ENCODE measurements at places on chromosomes 13 and 19.
A peak's percentile ranks its signal among the peaks of the same experiment; 100 is the strongest.

DNA sequence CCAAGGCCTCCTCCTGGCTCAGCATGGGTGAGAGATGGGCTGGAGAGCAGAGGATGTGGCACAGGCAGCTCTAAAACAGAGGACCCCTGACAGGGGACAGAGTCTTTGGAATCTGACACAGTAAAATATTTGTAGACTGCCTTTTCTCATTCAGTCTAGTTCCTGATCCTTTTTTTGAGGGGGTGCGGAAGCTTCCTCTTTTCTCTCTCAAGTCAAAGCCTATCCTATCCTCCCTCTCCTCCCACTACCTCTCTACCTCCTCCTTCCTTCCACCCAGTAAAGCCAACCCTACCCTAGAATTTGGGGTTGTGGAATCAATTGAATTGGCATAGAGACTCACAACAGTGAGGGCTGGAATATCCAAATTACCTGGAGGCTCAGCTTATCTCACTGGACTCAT lies 82.0 kb downstream of the TEX26 start:
- DNase-seq = no peak

- no peak for DNase-seq
Observed at GRCh38 chr13:28355822-28356371, 139.0 kb downstream of the FLT1 start.

GRCh38 chr13:65584126-65584525 lies 1646.0 kb downstream of the PCDH9 start:
- DNase-seq = no peak

- no peak for DNase-seq
Observed at GRCh38 chr13:33410619-33411018, 125.1 kb upstream of the STARD13 start.

GRCh38 chr13:72781451-72782439 lies at the start of the genes DIS3 and PIBF1:
Gene DIS3, minus strand, starts transcription at chr13:72781900. Its CDS starts 68 bp downstream, at chr13:72781832.
Gene PIBF1, plus strand, starts transcription at chr13:72782133. Its CDS starts 1,337 bp downstream, at chr13:72783470.
- peak; percentile 71 for DNase-seq

DNA sequence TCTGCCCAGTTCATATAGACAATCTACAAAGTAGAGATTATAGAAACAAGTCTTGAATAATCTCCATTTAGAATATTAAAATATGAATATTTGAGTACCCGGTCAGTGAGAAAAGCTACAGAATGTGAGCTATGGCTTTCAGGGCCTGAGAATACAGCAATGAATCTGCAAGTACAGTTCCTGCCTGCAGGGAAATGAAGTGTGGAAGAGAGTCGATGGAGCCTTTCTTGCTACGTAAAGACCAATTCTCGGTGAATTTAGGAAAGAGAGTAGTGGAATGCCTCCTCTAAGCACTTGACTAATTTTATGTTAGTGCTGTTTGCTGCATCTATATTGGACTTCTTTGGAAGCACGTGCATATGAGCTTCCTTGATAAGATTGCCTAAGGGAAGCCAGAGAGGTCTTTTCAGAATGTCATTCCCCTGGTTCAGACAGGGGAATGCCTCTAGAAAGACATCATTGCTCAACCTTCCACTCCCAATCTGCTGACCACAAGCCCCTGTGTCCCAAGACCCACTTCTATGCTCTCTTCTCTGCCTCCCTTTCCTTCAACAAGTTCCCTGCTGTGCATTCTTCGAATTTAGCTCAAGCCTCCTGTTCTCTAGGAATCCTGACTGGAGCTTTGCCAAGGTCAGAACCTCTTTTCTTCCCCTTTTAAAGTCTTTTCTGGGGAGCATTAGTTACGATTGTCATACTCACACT lies 41.9 kb downstream of the GPC6 start:
- no peak for DNase-seq

All from GM12892 (cell line).